Suppressor macrophage treated with lipopolysaccharide for 4 hours (primary cell): ENCODE measurements at places on chromosomes 2 and 18.

GRCh38 chr18:58496937-58497336 lies 132.0 kb downstream of the ALPK2 start:
- no peak for DNase-seq

GRCh38 chr2:175726223-175726622 lies 275.8 kb downstream of the LNPK start:
- no peak for DNase-seq

GRCh38 chr2:59798687-59799232 lies 754.7 kb downstream of the BCL11A start:
- DNase-seq = no peak

DNA sequence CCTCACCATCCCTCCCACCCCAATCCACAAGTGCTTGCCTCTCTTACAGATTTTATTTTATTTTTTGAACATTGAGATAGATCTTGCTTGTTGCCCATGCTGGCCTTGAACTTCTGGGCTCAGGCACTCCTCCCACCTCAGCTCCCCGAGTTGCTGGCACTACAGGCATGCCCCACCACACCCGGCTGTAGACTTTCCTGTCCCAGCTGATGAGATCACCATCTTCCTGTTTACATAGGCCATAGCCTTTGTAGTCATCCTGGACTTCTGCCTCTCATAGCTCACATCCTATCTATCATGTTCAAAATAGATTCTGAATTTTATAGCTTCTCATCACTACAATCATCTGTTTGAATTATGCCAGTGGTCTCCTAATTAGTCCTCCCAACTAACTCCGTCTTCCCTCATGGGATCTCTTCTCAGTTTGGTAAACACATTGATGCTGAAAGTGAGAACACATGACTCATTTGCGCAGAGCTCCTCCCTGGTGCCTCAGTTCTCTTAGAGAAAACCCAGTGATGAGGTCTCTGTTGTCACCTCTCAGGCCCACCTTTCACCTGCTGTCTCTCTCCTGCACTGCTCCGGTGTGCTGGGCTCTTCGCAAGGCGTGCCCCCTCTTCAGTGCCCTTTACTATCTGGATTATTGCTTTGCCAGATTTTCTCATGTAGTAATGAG lies 243.0 kb downstream of the ZNF407 start:
- DNase-seq = peak; percentile 17

DNA sequence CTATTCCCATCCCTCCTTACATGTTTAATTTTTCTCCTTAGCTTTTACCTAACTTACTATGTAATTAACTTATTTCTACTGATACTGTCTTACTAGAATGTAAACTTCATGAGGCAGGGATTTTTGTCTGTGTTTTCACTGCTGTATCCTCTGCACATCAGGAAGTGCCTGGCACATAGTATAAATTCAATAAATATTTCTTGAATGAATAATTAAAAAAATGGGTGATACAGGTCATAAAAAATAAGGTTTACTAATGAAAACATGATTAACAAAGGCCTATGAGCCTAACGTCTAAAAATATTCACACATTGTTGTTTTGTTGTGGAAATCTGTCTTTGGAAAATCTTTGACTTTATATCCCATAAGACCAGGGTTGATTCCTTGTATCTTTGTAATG lies 4.5 kb downstream of the RBKS start:
- no peak for DNase-seq

- no peak for DNase-seq
These were observed 2.6 kb downstream of the SERPINB11 start for GRCh38 chr18:63705401-63705800.

- no peak for DNase-seq
These were observed 567.8 kb upstream of the KLHL29 start for GRCh38 chr2:22817197-22817596.

DNA sequence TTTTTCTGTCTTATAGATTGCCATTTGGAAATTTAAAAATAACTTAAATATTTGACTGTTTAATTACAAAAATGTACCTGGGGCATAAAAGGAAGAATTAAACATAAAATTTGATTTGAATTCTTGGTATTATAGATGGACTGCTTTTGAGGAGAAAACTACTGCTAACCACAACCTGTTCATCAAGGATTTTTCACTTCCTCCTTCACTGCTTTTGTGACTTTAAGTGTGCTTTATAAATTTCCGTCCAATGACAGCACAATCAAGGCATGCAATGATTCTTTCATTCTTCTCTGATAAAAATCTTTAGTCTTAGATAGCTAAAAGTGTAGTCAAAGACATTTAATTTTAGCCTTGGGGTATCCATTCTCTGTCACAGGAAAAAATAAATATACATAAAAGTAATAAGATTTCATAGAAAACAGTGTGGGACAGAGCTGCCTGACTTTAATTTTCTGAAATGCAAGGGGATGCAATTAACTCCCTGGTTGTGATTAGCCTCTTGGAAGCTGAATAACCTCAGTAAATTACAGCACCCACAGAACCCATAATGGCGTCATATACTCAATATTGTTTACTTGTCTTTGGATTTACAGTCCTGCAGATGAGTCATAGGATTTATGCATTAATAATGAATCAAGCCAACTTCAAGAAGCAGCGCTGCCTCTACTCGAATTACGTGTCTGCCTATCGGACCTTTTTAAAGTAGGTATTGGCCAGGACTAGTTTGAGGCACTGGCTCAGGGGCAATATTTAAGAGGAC lies 587.9 kb downstream of the NRXN1 start:
- DNase-seq = no peak

- no peak for DNase-seq
These were observed 141.0 kb downstream of the GLI2 start for GRCh38 chr2:120876526-120877280.

GRCh38 chr2:10076511-10076910 lies 3.7 kb downstream of the CYS1 start:
- no peak for DNase-seq

- DNase-seq = no peak
These were observed 43.9 kb downstream of the ACSL3 start for GRCh38 chr2:222904557-222905258.

DNA sequence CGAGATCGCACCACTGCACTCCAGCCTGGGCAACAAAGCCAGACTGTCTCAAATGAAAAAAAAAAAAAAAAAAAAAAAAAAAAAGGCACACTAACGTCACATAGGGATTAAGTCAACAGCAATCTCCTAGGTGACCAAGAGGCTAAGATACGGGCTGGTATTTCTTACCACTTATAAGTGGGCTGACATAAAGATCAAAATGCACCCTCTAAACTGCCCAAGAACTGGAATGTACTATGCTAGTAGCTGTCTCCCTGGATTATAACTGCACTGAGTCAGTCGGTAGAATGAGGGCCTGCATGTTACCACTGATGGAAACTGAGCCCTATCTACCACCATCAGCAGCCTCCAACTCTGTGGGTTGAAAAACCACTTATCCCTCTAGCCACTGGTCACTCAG lies 80.6 kb downstream of the KLF7 start:
- no peak for DNase-seq

DNA sequence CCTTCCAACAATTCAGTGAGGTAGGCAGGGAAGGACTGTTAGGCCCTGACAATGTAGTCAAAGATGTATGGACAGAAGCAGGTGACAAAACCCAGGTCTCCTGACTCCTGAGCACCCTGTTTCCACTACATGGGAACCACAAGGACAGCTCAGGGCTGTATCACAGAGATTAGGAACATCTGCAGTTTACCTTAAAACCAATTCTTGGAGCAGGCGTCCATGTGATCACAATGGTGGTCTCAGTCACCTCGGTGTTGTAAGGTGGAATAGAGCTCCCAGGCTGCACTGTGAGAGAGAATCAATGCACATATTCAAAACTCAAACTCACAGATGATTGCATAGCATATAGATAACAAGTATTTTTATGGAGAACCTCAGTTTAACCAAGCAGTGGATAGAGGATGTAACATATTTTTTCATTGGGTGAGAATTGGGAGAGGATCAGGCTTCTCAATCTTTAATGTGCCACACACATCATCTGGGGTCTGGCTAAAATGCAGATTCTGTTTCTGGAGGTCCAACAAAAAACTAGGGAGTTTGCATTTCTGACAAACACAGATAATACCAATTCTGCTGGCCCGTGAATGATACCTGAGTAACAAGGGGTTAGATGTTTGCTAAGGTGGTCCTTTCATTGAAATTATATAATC lies 36.7 kb downstream of the FN1 start:
- DNase-seq = no peak

GRCh38 chr2:162369551-162369950 lies 25.6 kb downstream of the GCA start:
- peak; percentile 29 for DNase-seq

GRCh38 chr2:53130441-53130943 lies 637.1 kb upstream of the CHAC2 start:
- no peak for DNase-seq

- no peak for DNase-seq
These were observed 100.7 kb downstream of the EHBP1 start for GRCh38 chr2:62806231-62806630.

DNA sequence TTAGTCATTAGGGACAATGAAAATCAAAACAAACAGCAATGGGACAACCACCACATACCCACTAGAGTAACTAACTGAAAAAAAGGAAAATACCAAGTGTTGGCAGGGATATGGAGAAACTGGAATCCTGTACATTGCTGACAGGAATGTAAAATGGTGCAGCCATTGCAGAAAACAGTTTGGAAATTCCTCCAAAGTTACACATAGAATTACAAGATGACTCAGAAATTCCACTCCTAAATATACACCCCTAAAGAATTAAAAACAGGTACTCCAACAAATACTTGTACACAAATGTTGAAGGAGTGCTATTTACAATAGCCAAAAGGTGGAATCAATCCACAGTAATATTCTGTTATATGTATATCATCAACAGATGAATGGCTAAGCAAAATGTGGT lies 110.9 kb downstream of the ROCK1 start:
- no peak for DNase-seq

DNA sequence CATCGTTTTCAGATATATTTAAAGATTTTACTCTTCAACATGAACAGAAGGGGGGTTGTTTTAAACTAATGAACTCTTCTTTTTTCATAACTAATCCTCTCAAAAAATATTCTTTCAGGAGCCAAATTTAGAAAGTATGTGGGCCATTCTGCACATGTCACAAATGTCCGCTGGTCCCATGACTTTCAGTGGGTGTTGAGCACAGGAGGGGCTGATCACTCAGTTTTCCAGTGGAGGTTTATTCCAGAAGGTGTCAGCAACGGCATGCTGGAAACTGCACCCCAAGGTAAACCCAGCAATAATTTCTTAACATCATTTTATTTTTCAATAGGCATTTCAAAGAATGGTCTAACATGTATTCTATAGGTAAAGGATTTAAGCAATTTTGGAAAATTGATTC lies 136.0 kb downstream of the EML6 start:
- DNase-seq = no peak

- peak; percentile 22 for DNase-seq
These were observed 77.6 kb upstream of the ALPP start for GRCh38 chr2:232300894-232301387.

DNA sequence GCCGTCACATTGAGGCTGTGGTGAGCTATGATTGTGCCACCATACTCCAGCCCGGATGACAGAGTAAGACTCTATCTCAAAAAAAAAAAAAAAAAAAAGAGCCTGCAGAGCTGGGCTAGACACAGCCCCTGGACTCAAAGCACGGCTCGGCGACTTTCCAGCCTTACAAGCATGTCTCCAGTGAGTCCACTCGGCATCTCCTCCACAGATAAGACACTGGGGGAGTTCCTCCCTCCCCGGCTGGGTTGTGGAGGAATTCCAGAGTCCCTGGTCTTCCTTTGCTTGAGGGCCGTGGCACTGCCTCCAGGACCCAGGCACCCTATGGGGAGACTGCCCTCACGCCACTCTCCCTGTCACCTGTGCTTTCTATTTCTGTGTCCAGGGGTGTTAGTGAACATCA lies 30.9 kb upstream of the RPL31 start:
- DNase-seq = no peak

DNA sequence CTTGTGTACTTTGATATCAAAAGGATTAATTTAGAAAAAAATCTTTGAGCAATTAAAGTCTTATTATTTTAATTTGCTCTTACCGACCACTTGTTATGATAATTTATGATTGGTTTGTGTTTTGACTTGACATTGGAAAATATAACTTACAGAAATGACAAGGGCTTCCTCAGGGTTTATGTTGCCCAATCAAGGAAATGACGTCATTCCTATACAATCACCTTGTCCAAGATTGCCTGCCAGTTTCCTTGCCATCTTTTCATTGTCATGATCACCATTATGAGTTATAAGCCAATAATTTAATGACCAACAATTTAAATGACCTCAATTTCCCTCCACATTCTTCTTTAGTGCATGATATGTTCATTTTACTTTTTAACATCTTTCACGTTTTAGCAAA lies 351.8 kb upstream of the TMEFF2 start:
- DNase-seq = no peak

DNA sequence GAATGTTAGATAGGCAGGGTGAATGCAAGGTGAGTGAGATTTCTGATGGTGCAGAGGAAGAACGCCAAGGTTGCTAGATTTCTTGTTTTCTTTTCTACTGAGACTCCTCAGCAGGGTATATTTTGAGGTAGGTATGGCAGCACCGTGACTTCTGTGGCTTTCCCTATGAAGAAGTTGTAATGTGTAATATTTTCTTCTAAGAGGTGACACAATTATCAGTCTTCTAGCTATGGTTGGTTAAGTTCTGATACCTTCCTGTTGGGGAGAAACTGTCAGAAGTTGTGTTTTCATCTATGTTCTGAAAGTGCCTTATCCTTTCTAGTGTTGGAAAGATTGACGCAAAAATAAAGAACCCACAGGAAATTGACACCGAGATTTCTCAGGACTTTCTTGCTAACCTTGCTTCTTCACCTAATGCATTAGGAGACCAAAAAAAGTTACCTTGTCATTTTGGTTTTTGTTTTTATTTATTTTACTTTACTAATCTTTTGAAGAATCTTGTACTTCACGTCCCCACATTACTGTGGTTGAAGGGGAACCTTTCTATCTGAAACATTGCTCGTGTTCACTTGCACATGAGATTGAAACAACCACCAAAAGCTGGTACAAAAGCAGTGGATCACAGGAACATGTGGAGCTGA lies 11.9 kb downstream of the IL18R1 start:
- DNase-seq = no peak

GRCh38 chr2:147460155-147460554 lies 384.7 kb upstream of the ACVR2A start:
- DNase-seq = peak; percentile 77

GRCh38 chr18:2848247-2849246 lies 1.7 kb downstream of the EMILIN2 start:
- DNase-seq = peak; percentile 77

GRCh38 chr2:207283356-207283755 lies 117.6 kb upstream of the KLF7 start:
- DNase-seq = peak; percentile 86

GRCh38 chr2:212709280-212709679 lies 170.7 kb upstream of the ERBB4 start:
- DNase-seq = no peak

GRCh38 chr2:175854665-175855064 lies 147.4 kb downstream of the LNPK start:
- no peak for DNase-seq
